ENCODE measurements at places on chromosomes 4 and X.

GRCh38 chr4:40055863-40056715 is 561 bp upstream of the N4BP2 start:
- peak; percentile 81 for DNase-seq

- no peak for DNase-seq
These were observed 144.2 kb downstream of the PDLIM5 start for GRCh38 chr4:94595880-94596483.

DNA sequence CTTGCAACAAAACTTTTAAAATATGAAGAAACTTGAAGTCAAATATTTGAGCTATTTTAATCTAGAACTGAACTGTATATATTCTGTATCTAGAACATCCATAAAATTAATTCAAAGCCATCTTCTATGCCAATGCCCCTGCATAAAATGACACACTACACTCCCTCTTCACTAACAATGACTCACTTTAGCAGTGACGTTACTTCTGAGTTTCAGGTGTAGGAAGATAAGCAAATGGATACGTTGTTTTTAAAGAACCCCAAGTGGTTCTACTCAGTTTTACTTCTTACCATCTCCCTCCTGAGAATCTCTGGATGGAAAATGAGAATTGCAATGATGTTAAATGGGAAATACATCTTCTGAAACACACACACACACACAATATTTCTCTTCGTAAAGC is 45.2 kb downstream of the CXXC4 start:
- no peak for DNase-seq

- no peak for DNase-seq
These were observed 32.7 kb downstream of the ACE2 start for GRCh38 chrX:15567886-15568616.

DNA sequence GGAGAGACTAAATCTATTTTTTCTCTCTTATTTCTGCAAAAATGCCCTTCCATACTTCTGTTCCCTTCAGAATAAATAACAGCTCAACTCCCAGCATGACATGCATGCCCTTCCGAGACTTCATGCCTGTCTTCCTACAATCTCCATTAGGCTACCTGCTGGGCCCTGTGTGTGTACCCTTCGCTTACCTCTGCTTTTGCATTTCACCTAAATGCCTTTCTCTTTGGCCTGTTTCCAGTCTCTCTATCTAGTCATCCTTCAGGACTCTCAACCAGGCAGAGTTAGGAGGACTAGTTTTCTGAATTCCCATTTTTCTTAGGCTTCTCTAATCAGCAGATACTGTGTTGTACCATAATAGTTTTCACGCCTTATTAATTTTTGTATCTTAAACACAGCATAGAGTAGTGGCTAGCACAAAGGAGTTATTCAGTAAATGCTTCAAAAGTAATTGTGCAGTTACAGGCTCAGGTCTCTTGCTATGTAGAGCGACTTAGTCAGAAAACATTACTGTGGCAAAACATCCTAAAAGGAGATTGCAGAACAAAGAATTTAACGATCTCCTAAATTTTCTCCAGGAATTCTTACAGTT is 20.5 kb downstream of the SEPTIN11 start:
- DNase-seq: no peak

DNA sequence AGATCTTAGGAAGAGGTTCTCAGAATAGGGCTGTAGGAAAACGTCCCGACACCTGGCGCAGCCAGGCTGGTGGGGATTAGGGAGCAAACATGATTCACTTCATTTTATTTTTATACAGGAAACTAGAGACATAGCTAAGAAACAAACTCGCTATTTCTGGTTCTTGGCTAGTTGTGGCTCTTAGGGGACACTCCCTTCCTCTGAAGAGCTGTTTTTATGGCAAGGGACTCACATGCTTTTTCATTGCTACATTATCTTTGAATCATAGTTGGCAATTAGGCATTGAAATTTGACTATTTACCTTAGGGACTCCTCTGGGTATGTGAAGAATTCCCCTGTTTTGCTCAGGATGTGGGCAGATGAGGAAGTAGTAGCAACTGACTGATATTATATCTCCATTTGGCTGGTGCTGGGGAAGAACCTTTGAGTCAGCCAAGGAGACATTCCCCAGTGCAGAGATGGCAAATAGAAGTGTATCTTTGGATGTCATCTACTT is 174.5 kb downstream of the SMIM20 start:
- DNase-seq: no peak

DNA sequence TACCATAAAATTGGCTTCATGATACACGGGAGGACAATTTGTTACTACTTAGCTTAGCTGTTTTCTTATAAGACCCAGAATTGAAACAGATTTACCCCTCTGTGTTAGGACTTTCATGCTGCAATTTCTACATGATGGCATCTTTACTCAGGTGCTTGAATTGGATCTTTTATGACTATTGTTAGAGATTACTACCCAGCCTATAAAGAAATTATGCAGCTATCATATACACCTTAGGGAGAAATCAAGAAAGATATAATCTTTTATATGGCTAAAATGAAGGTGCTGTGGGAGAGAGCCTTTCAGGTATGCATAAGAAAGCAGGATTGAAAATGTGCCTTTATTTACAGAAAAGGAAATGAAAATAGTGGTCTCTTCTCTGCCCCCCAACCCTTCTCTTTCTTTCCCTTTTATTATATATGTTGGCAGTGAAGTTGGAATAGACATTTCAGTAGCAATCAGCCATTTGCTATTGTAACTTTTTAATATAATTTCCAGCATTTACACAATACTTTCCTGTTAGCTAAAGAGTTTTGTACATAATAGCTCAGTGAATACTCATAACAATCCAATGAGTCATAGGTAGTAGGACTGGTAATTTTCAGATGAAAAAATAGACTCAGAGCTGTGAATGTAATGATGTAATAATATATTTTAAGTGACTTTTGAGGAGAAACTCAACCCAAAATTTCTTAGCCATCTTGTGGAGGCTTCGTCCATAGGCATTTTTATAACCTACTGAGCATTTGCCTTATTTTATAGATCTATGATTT is 311.8 kb downstream of the ADGRL3 start:
- DNase-seq: no peak

GRCh38 chr4:53502094-53502493 is 89.2 kb downstream of the LNX1 start:
- no peak for DNase-seq

DNA sequence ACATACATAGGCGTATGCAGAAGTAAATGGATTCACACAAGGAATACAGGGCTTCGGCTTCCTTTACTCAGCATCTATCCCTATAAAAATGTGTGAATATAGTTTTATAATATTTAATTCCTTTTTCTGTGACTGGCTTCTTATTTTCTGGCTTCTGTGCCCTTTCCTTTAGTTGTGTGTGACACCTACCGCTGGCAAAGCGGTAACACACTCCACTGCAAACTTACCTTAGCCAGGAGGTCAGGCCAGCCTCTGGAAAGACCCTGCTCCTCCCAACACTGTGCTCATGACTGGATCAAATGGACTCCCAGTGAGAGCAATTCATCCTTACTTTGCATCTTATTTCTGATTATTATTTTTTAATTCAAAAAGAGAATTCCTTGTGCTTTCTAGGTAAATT is 244.2 kb downstream of the ANK2 start:
- no peak for DNase-seq

DNA sequence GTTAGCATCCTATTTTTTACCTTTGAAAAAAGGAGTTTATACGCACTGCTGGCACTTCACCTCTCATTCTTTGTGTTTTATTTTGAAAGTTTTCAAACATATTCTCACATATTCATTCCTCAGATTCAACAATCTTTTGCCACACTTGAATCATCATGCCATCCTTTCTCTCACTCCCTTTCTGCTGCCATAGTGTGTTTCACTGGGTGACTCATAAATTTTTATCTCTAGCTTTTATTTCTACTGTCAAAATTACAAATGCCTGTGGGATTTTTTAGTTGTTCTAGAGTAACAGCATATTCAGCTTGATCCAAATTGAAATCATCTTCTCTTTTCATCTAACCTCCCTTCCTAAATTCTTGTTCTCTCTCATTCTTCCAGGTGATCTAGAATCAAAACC is 28.0 kb downstream of the MFSD8 start:
- DNase-seq: no peak

DNA sequence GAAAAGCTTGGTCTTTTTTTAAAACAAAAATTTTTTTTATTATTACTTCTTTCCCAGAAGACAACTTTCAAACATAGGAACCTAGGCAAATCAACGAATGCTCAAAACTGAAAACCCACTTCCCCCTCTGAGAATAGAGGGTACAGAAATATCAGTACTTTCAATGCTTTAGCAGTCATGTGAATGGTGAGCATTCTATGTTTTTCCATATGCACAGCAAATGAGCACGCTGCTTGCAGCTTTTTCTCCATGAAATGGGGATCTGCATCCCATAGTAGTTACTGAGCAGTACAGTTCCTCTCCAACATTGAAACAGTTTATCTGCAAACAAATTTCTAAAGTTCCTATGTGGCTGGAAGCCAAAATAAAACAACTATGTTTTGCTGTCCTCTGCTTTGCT is 108.4 kb upstream of the BMP2K start:
- no peak for DNase-seq

DNA sequence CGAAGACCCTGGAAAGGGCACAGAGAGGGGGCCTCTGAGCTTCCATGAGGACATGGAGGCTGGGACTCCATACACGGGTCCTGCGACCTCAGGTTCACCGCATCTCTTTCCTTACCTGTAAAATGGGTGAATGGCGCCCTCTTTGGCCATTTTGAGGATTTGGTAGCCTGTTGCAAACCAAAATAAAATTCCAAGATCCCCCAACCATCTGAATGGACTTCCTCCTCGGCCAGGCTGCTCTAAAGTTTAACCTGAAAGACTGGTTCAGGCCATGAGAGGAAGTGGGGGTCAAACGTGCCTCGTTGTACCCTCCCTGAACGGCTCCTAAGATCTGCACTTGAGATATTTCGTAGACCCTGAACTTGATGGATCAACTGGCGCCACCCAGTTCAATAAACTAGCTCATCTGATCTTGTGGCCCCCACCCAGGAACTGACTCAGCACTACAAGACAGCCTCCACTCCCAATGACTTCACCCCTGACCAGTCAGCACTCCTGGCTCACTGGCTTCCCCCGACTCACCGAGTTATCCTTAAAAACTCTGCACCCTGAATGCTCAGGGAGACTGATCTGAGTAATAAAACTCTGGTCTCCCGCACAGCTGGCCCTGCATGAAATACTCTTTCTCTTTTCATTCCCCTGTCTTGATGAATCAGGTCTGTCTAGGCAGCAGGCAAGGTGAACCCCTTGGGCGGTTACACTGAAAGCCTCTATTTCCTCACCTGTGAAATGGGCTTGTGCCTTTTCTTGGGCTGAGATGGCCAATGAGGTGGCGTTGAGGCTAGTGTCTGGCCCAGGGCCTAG is 32.9 kb upstream of the GPR78 start:
- DNase-seq: no peak
